ENCODE measurements at places on chromosomes 12 and 14.

GRCh38 chr14:22118899-22119477 is 445.4 kb upstream of the OR4E1 start:
- no peak for DNase-seq

DNA sequence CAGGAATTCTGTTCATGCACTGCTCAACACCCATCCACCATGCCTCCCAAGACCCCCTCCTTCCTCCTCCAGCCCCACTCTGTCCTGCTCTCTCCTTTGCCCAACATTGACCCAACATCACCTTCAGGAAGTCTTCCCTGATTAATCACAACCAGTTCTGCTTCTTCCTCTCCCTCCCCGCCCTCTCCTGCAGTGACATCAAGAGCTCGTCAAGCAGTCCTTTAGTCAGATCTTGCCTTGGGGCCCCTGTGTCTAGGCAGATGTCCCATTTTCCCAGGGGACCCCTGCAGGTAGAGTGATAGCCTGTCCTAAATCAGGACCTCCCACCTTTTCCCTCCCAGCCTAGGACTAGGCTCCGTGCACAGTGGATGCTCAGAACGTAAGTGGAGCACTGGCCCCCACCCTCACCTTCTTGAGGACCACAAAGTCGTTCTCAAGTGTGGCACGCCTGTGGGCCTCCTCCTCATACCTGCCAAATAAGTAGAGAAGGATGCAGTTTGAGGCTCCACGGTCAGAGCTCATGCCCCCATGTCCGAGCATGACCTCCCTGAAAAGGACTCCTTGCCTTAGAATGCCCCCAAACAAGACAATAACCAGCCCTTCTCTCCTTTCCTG is 2.3 kb downstream of the KRT78 start:
- DNase-seq, result no peak

DNA sequence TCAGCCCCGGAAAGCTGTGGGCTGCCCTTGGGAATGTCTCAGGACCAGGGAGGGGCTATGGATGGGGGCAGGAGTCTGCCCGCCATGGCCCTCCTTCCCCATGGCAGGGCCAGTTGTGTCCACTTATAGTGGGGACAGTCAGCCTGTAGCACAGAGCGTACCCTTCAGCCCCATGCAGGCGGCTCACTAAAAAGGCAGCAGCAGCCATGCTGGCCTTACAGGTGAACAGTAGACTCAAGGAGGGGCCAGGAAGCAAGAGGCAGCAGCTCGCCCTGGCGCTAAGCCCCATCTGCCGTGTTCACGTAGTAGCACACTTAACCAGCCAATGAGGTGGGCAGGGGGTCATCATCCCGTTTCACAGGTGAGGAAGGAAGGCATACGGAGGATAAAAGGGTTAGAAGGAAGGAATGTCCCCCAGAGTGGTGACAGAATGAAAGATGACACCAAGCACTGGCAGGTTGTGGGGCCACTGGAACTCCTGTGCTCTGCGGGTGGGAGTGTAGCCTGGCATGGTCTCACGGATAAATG is 52.7 kb downstream of the FAM222A start:
- DNase-seq, result no peak

- no peak for DNase-seq
Observed at GRCh38 chr12:94616203-94616729, 34.1 kb downstream of the TMCC3 start.

DNA sequence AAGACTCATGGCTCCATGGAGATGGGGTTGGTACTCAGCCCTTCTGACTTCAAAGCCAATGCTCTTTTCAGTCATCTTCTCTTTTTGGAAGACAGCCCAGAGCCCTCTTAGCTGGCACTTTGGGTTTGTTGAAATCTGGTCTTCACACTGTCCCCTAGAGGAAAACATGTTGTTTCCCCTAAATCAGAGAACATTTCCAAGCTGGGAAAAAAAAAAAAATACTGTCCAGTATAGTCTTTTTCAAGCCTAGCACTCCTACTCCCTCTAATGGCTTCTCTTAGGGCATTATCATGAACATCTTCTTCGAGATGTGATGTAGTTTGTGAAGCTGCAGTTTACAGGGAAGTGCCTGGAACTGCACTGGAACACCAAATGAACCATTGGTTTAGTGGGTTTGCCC is 3.0 kb upstream of the ZC3H14 start:
- DNase-seq, result no peak

GRCh38 chr12:130932061-130932930 is 21.4 kb upstream of the ADGRD1 start:
- DNase-seq, result no peak

DNA sequence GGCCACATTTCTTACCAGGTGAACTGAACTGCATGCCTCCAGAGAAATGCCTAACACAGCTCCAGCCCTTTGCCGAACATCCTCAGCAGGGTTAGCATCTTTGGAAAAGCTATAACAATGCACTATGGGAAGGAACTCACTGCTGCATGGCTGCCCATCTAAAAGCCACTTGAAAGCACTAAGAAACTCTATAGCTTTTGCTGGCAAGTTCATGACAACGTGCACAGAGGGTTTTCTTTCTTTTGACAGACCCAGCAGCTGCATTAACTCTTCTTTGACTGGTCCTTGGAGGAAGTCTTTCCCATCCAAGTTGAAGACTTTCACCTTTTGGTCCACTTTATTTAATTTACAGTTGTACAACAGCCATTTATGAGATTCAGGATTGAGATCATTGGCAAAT is 5.3 kb downstream of the TRMT5 start:
- no peak for DNase-seq

GRCh38 chr14:90849787-90850444 is 33.7 kb upstream of the TTC7B start:
- DNase-seq, result no peak

DNA sequence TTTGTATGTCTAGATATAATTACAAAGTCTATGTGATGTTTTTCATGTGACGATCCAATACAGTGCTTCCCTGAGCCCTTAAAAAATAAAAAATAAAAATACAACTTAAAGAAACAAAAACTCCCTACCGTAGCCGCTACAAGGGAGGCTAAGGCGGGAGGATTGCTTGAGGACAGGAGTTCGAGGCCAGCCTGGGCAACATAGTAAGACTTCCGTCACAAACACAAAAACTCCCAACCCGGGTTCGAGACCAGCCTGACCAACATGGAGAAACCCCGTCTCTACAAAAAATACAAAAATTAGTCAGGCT is 669 bp upstream of the CDKN3 start:
- no peak for DNase-seq

GRCh38 chr12:97267594-97268202 is 194.9 kb upstream of the RMST start:
- DNase-seq, result no peak

GRCh38 chr14:74720526-74720925 is 7.6 kb downstream of the FCF1 start:
- no peak for DNase-seq

DNA sequence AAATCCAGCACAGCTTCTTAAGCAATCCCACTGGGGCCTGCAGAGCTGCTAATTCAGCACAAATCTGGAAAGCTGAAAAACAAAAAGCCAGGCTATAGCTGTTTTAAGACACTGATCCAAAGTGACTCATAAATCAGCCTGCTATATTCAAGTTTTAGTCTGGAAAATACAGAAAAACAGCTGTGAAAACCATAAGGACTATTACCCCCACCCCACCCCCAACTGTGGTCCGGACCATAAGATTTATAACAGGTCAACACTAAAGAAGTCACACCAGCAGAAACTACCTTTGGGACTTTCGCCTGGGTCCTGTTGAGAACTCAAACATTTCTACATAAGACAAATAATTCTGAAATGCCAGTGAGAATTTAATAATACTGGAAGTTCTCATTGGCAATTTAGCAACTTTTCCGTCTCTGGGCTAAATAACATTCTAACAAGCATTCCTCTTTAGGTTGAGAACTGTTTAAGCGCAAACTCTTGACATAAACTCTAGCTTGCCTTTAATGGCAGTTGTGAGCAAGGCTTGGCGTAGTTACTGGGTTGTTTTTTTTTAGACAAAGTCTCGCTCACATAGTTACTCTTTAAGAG is 3.3 kb downstream of the LRIG3 start:
- no peak for DNase-seq

DNA sequence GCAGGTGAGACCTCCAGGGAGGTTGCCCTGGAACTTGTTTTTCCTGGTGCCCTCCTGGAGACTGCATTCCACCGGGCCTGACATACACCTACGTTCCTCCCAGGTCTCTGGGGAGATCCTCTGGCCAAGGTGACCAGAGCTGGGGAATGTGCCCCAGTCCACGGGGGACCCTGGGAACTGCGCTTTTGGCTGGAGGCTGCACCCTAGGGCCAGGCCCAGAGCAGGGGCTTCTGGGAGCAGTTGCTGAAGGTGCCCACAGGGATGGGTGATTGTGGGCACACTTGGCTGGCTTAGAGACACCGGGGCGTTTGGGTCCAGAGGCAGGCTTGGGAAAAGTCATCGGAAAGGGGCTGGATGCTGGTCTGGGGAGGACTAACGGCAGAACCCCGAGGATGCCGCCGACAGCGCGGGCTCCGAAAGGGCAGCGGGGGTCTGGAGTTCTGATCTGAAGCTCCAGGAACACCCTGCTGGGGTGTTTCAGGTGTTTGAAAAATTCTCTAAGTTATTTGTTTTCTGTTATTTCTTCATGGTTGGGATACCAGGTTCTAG is 36.5 kb upstream of the TDRD9 start:
- no peak for DNase-seq

DNA sequence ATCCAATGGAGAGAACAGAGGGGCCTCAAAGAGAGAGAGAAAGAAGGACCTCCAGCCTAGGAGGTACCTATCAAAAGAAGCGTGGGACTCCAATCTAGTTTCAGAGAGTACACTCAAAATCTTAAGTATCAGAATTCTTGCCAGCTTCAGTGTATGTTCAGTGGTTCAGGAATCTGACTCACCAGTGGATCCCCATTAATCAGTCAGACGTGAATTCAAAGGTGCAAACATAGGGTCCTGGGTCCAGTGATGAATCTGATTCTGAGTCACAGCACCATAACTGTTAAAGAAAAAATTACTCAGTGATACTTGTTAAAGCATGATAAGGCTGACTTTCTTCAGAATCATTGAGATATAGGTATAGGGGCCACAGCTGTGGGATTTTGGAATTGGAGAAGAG is 33.2 kb downstream of the ETNK1 start:
- DNase-seq, result no peak

DNA sequence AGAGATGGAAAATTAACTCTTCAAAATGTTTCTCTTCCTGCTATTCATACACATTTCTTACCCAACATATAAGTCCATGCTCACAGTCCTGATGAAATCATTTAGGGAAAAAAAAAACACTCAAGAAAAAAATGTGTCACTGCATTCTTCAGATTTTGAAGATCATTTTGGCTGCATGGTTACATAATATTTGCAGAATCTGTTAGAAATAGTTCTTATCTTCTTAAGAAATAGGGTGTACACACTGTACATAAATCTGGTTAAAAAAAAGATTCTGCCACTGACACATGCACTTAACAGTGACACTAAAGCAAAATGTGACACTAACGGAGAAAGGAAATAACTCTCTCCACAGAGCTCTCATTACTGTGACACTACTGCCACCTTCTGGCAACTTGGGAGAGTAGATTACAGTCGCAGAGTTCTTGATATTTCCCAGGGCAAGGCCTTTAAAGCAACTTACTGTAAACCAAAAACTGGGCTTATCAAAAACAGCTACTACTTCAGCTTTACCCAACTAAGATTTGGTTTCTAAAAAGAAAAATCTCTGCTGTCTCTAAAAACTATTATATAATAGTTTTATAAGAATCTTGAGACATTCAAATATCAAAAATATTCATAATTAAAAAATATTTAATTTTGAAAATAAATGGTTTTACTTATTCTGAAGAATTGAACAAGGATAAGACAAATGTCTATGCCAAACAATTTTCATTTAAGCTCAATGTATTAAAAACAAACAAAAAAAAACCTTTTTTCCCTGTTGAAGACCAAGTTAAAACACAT is 65.0 kb downstream of the SETD3 start:
- peak; percentile 70 for DNase-seq

- no peak for DNase-seq
Observed at GRCh38 chr12:42695490-42695995, 106.0 kb upstream of the PRICKLE1 start.

GRCh38 chr12:113136128-113136989 is 798 bp upstream of the RASAL1 start:
- DNase-seq, result no peak

DNA sequence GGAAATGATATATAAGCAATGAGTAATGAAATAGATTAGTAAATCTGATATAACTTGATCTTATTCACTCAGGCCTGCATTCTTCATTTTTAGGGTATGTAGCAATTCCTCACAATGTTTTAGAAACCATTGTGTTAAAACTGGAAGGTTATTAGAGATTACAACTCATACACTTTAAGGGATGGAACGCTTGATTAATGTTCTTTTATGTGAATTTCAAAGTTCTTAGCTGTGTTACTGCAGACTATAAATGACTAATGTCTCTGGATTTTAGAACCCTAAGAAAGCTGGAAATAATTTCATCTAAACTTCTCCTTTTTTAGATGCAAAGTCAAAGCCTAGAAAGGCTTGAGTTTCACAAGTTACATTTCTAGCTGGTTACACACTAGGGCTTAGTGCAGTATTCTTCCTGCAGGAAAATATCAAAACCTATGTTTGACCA is 148.2 kb upstream of the CLEC14A start:
- no peak for DNase-seq

DNA sequence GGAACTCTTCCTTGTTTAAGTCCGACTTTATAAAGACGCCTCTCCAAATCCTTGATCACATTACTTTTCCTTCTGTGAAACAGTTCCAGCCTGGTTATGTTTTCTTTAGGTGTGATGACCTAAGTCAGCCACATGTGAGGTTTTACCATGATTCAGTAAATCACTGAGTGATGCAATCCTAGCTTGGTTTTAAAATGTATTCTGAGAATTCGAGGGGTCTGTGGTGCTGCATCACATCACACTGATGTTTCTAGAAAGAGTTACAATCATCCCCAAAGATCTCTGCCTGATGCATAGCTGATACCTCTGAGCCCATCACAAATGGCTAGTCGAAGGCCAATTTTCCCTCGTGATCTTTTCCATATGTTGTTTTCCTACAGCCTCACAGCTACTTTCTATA is 152.7 kb downstream of the ANO2 start:
- DNase-seq, result no peak

GRCh38 chr12:91139286-91139685 is 28.0 kb upstream of the LUM start:
- DNase-seq, result no peak

- no peak for DNase-seq
Observed at GRCh38 chr14:93719256-93719655, 69.0 kb downstream of the PRIMA1 start.

GRCh38 chr12:60494244-60494643 is 898.4 kb downstream of the SLC16A7 start:
- DNase-seq, result no peak
